ENCODE measurements at places on chromosomes 3 and 15. TPM values are rescaled to one million over a fixed set of nuclear protein-coding genes. Genes with fewer than 3 reads are reported as not detected.

GRCh38 chr3:135448520-135448919, 517.0 kb upstream of the PPP2R3A start:
- no peak for DNase-seq

DNA sequence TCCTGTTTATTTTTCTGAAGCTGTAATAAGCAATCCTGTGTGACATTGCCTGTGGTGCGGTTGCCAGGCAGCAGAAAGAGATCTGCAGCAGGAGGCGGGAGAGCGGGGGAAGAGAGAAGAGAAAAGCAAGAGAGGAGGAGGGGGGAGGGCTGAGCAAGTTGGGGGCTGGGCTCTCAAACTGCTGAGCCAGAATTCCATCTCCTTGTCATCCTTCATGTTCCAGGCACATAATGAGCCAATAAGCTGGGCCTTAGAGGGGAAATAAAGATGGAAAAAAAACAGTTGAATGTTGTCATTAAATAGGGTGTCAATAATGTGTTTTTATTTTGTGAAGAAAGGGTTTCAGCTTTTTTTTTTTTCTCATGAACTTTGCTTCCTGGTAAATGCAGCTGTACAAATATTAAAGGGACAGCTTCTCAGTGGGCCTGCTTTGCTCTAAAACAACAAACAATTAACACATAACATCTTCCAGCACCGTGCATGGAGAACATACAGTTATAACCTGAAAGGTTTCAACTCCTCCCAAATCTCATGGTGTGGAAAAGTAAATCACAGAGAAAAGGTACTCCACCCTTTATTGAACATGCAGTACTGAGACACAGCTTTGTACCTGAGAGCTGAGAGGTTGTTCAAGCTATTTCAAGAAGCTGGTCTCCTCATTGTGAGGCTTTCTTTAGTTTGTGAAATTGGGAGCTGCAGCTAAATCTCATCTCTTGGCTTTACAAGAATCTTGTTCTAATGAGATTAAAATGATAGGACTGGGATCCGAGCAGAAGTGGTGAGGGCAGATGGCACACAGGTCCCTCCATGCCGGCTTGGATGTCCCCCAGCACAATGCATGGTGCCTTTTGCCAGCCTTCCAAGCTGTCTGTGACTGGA, 451.1 kb upstream of the KCNMB2 start:
- DNase-seq: peak; percentile 82

Gene EBLN2
- 0.99 TPM for total RNA-seq

Gene ZNF106
- 680 TPM for total RNA-seq

- no peak for DNase-seq
Measured at GRCh38 chr3:65443739-65444446, 594.8 kb downstream of the MAGI1 start.

DNA sequence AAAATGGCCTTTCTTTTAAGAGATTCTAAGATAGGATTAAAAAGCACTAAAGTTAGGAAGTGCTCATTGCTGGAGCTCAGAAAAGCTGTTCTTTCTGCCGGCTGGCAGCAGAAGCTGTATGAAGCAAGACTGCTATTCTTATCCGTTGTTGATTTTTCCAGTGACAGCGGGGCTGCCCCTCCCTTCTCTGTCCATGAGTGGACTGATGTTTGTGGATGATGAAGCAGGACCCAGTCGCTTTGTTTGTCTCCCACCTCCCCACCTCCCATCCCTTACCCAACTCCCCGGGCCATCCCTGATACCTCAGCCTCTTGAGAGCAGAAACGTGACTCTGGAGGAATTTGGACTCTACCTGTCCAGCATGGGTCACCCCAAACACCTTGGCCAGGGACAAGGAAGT, 10.3 kb upstream of the MUSTN1 start:
- peak; percentile 50 for DNase-seq

Gene PPM1L
- 51.1 TPM for total RNA-seq

Gene OR5H2
- total RNA-seq: not detected

DNA sequence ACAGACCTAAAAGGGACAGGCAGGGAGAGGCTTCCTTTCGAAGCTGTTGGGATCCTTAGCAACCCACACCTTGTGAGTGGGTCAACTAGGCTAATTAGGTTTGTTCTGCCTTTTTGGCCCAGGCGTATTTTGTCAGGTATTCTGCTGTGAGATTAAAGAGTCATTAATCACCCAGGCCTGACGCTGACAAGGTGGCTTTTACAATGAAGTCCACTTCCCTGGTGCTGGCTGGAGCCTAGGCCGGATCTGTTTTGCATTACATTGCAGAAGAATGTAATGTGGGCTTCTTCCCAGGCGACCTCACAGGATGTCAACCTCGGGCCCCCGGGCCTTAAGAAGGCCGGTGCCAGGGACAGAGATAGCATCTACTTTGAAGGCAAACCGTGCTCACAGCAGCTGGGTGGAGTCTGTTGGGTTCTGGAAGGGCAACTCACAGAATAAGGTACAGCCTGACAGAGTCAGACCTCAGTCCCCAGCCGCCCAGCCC, 76.9 kb downstream of the HES1 start:
- no peak for DNase-seq

DNA sequence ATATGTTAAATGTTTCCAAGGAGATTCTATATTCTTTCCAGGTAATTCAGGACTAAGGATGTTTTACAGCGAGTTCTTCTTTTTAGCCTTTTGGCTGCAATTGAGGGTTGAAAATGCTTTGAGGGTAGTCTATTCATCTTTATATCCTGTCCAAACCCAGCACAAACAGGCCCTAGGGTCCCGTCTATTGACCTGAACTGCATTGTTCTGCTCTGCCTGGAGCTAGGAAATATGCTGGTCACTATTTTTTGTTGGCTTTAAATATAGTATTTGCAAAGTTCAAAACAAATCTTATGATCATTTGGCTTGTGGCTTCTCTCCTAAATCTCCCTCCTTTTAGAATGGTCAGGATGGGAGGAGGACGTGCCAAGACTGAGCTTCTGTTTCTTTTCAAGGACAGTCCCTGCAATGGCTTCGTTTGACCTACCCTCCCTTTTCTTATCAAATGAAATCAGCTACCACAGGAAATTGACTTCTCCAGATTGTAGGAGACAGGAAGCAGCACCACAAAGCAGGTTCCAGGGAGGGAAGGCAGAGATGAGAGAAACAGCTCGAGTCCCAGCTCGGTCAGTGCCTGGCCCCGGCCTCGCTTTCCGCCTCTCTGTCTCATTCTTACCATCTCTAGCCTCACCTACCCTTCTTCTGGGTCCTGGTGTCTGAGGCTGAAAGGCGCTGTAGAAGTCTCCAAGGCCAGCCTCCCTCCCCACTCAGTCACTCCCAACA, 27.6 kb upstream of the NRROS start:
- no peak for DNase-seq

Gene OR5K2
- not detected for total RNA-seq

GRCh38 chr15:42226648-42227047, 18.5 kb upstream of the VPS39 start:
- DNase-seq: no peak

GRCh38 chr3:157922614-157923013, 183.6 kb downstream of the SHOX2 start:
- DNase-seq: no peak

GRCh38 chr3:71129611-71130431, 453.7 kb downstream of the FOXP1 start:
- DNase-seq: no peak

DNA sequence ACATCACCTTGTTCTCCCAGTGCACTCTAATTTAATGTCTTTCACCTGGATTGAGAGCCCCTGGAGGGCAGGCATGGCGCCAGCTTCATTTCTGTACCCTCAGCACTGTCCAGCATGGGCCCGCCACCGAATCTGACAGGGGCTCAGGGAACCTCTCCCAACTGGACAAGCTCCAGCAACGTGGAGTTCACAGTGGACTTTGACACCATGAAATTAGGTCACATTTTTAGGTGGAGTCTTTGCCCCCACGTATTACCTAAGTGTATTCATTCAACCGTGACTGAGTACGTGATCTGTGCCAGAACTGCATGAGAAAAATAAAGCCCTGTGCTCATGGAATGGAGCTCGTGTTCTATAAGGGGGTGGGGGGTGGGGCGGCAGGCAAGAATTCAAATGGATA, 94.1 kb upstream of the ATP2B2 start:
- no peak for DNase-seq

GRCh38 chr3:15321349-15321748, 11.0 kb downstream of the SH3BP5 start:
- no peak for DNase-seq

Gene CCR5
- total RNA-seq: 0.22 TPM

DNA sequence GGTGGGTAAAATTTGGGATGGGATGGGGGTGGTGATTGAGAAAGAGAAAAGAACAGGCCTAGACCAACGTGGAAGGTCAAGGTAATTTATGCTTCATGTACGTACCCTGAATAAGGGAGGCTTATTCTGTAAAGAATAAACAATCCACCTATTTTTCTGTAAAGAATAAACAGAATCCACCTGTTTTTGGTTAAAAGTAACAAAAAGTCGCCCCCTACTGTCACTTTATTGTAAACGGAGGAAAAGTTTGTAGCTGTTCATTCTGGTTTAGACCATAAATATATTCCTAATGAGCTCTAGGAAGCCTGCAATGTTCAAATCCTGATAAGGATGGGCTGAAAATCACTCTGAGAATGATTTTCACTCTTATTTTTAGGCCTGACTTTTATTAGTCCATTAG, 23.5 kb upstream of the SQOR start:
- DNase-seq: no peak

GRCh38 chr3:74271541-74271940, 342.9 kb downstream of the CNTN3 start:
- DNase-seq: no peak

Measured in left ventricle myocardium inferior (tissue), 1 donor.